Forelimb muscle (tissue), 1 donor: ENCODE measurements at places on chromosomes 2 and 18.

- DNase-seq, result no peak
These were observed at the start of gene TLX2 for GRCh38 chr2:74514368-74515270. Gene TLX2, plus strand, starts transcription at chr2:74514450. Its CDS starts 357 bp downstream, at chr2:74514807.

GRCh38 chr2:17182399-17182798 is 335.8 kb downstream of the RAD51AP2 start:
- DNase-seq, result no peak

GRCh38 chr2:110946902-110947301 is 173.8 kb upstream of the BCL2L11 start:
- DNase-seq, result no peak

DNA sequence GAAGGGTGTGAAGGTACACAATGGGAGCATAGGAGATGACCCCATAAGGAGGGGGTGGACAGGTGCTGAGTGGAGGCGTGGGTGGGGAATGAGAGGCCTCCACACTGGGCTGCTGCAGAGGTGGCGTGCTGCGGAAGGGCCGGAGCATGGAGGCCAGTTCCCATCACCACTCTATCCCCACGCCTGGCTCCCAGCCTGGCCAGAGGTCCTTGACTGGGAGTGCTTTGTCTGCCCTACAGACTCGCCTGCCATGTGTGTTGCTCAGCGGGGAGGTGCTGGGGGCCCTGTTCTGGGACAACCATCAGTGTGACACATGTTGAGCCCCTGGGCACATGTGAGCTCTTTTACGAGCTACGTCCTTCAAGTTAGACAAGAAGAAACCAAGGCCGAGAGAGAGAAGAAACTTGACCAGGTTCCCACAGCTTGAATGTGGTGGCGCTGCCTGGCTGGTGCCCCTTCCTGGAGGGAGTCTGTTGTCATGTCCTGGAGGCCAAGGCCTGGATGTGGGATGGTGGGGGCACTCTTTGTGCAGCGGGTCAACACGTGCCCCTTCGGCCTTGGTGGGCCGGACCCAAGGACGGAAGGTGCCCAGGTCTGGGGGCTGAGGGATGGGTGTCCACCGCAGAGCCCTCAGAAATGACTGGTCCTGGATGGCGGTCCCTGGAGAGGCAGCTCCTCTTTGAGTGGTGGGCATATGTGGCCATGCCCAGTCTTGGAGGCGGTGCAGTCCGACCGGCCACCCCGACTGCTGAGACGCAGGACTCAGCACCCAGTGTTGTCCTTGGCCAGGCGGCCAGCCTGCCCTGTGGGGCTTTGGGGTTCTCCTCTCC is 1.2 kb upstream of the INPP5D start:
- DNase-seq, result no peak

- DNase-seq, result no peak
These were observed 268.8 kb downstream of the CYP26B1 start for GRCh38 chr2:71878626-71879508.

DNA sequence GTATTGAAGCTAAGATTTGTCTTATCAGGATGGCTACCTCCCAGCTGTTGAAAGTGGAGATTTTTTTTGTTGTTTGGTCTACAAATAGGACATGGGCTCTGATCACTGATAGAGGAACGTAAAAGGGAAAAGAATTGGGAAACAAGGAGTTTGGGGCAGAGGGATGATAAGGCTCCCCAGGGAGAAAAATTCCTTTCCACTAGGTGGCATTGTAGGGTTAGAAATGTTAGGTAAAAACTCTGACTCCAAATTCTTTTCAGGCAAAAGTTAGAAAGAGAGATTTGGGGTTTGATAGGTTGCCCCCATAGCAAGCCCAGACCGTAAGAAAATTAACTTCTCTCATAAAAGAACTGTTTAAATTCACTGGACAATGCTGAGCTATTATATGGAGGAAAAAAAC is 19.8 kb downstream of the CMPK2 start:
- DNase-seq, result no peak

DNA sequence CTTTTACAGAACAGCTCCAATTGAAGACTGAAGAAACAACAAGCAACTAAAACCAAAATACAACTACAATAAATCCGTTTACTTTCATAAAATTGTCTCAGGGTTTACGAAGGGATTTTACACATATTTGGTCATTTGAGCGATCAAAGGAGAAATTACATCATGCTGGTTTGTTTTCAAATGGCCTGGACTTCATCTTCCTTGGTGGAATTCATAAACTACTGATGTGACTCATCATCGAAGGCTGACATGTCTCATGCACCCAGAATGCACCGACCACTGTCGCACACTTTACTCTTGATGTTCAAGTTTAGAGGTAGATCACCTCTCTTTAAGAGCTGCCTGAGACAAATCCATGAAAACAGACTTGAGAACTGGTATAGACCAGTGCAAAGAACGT is 25.6 kb upstream of the PMAIP1 start:
- DNase-seq, result no peak

DNA sequence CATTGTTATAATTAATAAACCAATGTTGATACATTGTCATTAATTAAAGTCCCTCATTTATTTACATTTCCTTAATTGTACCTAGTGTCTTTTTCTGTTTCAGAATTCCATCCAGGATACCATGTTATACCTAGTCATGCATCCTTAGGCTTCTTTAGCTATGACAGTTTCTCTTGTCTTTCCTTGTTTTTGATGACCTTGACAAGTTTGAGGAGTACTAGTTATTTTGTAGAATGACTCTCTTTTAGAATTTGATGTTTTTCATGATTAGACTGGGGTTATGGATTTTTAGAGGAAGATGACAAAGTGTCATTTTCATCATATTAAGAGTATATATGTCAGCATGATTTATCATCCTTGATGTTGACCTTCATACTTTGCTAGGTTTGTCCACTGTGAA is 16.4 kb downstream of the GIGYF2 start:
- no peak for DNase-seq

- no peak for DNase-seq
These were observed 12.1 kb downstream of the HOXD3 start for GRCh38 chr2:176169181-176169580.

DNA sequence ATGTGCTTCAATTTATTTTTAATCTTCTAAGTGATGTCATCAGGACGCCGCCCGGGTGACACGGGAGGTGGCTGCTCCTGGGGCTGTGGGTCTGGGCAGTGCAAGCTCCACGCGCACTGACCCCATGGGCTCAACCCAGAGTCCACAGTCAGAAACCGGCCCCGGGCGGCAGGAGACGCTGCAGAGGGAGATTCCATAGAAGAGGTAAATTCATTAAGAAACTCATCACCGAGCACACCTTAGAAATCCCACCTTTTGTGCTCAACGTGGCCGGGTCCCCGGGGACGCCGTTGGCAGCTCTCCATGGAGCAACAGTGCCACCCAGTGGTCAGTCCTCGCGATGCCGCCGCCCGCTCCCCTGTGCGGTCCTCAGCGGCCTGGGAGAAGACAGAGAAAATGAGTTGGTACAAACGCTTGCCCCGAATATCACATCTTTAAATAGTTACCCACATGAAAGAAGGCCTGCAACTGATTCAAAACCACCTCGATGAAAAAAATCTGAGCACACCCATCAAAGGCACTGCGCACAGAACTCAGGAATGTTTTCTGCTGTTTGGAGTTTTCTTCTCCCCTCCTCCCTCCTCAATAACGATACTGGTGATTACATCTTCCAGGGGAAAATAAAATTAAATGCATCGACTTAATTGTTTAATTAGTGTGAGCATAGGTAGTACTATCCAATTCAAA is 92.6 kb downstream of the CMPK2 start:
- no peak for DNase-seq

- DNase-seq, result no peak
These were observed 12.8 kb upstream of the MYO5B start for GRCh38 chr18:50207722-50208121.

DNA sequence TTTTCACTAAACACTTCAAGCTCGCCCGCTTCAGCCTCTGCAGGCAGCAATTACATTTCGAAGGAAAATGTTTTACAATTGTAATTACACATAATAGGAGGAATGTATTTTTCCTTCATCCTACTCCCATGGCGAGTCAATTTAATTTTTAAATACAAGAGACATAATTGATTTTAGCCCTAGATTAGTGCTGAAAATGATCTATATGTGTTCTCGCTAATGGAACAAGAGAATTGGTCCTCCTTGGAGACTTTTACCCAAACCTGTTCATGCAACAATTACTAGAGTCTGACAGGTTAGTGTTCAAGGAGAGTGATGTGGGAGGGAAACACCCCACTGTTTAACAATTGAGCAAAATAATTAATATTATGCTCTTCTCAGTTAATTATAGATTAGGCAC is 509.4 kb upstream of the SETBP1 start:
- DNase-seq, result no peak

DNA sequence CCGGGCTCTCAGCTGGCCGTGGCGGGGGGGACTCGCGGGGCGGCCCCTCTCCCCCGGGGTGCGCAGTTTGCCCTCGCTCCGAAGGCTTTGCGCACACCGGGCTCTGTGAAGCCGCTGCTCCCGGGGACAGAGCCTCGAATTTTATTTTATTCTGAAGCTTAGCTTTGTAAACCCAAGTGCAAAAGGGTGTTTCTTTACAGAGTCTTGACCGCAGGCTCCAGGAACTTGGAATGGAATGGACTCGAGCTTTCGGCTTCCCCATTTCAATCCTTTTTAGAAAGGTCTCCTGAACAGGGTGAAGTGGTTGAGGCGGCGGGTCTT is 2.0 kb downstream of the GALR1 start:
- no peak for DNase-seq

GRCh38 chr18:79588636-79589481 is 90.7 kb upstream of the CTDP1 start:
- DNase-seq, result peak; percentile 78

DNA sequence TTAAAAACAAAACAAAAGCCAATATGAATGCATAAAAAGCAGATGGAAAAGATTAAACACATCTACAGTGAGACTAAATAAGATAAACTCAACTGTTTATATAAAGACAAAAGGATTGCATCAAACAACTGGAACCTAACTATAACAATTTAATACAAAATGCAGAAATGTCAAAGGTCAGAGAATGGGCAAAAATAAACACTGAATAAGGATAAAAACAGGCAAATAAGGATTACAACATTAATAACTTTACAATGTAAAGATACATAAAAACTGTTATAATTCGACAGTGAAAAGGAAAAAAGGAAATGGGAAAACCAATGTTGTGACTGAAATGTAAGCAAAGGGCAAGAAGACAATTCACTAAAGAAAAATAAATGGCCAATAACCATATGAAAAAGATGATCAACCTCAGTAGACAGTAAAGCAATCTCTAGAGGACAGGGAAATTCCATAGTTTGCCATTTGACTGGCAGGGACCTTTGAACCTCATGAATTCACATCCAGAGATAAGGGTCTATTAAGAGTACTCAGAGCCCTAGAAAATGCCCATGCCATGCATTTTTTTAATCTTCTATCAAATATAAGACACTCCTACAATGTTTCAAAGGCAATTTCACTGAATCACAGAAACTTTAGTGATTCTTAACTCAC is 83.7 kb downstream of the TMEM131 start:
- DNase-seq, result no peak

DNA sequence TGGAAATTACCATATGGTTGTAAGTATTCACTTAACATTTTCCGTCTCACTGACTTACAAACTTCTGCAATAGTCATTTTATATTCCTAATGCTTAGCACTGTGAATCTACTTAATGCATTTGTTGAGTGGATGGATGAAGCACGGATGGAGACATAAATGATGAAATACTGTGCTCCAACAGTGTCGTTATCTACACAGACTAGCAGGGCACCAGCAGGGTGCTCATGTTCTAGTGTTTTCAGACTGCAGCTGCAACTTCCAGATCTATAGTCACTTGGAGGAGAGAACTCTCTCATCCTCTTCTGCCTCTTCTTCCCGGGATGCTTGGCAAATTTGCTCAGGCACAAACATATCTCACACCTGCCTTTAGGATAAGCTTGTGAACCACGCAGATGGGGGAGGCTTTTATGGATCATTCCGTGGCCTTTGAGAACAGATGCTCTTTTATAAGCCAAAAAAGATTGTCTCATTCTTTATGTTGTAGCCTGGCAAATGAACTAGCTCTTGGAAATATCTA is 797.7 kb downstream of the MBD2 start:
- DNase-seq, result no peak

DNA sequence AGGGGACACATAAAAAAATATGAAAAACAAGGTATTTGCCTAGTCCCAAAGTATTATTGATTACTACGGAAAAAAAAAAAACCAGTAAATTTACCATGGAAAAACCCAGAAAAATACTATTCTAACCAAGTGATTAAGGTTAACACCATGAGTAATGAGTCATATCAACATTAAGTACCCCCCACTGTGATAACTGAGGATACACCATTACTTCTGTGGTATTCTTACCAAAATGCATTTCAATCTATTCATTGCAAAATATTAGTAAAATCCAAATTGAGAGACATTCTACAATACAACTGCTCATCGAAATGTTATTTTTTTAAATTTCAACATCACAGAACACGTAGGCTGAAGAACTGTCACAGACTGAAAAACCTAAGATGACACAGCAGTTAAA is 669.8 kb downstream of the ZEB2 start:
- DNase-seq, result no peak

GRCh38 chr2:64260817-64261216 is 116.6 kb upstream of the PELI1 start:
- no peak for DNase-seq

DNA sequence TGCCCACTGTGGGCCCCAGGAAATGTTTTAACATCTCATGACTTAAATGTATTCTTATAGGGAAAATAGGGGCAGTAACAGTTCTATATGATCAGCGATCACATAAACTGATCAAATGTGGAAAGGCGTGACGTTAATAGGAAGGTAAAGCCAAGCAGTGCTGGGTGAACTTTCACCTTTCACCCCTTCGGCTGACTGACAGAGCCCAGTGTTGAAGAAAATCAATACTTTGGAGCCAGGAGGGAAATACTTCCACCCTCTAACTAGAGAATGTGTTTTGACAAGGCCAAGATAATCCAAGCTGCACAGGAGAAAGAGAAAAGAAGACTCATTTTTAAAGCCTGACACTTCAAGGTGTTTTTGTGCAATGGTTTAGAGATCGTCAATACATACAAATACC is 116.5 kb upstream of the BOD1L2 start:
- DNase-seq, result no peak

- no peak for DNase-seq
These were observed 99.0 kb downstream of the ZFP36L2 start for GRCh38 chr2:43127208-43127940.

DNA sequence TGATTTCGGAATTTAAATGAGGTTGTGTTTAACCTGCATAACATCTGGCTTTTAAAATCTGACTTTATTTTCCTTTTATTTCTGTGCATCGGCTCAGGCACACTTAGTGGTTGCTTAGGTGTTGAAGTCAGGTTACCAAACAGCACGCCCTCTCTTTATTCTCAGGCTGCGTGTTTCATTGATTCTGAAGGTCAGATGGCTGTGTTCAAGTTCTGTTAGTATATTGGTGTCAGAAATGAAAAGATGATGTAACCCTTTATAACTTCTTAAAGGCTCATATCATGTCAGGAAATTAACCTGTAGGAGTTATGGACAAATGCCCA is 246.5 kb downstream of the LDLRAD4 start:
- no peak for DNase-seq
